BJ (cell line): ENCODE measurements at places on chromosomes 6 and 20.

DNA sequence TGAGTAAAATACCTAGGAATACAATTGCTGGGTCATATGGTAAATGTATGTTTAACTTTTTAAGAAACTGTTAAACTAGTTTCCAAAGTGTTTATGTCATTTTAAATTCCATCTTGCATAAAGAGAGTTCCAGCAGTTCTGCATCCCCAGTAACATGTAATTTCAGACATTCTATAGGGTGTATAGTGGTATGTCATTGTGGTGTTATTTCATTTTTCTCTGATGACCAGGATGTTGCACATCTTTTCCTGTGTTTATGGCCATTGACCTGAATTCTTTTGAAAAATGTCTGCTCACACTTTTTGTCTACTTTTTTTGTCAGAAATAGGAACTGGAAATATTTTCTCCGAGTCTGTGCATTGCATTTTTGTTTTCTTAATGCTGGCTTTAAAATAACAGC lies 128.9 kb downstream of the TMEM200A start:
- DNase-seq, result no peak

GRCh38 chr6:48834706-48835105 lies 628.3 kb downstream of the MMUT start:
- DNase-seq, result no peak

- DNase-seq, result no peak
Measured at GRCh38 chr20:25629816-25630499, 6.1 kb upstream of the NANP start.

GRCh38 chr6:138520463-138520862 lies 21.2 kb upstream of the NHSL1 start:
- DNase-seq, result no peak

- no peak for DNase-seq
Measured at GRCh38 chr6:30735668-30736314, 6.7 kb downstream of the FLOT1 start.

DNA sequence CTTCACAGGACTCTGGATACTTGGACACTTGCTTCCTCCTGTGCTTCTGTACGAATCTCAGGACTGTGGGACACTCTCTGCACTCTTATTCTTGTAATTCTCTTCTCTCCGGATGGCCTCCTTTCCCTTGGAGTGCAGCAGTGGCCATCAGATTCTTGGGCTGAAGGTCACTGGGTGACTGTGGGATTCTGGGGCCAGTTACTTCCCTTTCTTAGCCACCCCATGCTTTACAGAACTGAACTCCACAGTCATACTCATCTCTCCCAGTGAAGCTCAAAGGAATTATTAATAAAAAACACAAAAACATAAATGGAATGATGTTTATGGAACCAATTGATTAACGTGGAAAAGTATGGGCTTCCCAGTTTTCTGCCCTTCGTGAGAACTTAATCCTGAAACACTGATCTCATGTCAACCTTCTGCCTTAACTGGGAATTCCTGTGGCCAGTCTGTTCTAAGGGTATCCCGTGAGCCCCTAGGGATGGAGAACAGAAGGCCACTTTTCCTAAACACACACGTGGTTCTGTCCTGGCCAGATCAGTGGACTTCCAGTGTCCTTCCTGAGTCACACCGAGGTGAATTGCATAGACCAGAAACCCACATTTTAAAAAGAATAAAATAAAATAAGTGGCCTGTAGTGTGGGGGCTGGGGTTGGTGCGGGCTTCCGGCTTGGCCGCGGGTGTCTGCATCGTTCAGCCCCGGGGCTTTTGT lies 23.6 kb upstream of the HLA-E start:
- DNase-seq, result no peak

DNA sequence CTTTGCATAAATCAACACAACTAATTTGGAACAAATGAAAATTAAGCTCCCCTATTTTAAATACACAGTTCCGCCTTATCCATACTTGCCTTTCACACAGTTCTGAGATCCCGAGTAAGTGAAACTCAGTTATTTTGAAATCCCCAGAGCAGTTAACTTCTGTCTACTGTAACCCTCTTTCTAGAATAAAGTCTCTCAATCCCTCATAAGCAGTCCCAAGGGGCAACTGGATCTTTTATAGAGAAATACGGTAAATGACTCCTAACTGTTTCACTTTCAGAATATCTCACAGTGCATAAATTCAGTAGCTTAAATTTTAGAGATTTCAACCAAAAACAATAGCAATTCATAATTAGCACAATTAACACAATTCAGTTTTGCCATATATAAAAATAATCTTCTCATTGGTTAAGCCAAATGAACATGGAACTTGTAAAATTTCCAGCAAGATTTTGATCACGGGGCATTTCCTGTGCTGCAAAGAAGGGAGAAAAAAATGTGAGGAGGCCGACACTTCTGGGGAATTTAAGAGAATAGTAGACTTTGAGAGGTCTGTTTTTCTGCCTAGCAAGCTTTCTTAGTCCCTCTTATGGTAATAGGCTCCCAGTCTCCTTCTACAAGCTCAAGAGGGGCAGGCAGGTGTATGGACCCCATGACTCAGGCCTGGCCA lies 78.3 kb downstream of the KIF6 start:
- DNase-seq, result no peak

GRCh38 chr20:7272512-7272911 lies 505.0 kb downstream of the BMP2 start:
- no peak for DNase-seq

DNA sequence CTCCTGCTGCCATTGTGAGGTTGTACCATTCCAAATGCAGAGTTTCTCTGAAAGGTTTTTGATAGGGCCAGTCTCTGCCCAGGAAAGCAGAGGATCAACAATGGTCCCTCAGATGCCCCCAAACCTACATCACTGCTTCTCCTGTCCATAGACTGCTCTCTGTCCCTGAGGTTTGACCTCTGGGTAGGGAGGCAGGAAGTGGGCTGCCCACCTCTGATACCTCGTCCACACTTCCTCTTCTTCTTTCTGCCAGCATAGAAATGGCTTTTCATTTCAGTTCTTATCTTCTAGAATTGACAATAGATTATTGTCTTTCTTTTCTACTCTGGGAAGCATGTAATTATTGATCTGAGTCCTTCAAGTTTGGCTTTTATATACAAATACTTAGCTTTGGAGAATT lies 170.6 kb downstream of the TRMT11 start:
- no peak for DNase-seq

DNA sequence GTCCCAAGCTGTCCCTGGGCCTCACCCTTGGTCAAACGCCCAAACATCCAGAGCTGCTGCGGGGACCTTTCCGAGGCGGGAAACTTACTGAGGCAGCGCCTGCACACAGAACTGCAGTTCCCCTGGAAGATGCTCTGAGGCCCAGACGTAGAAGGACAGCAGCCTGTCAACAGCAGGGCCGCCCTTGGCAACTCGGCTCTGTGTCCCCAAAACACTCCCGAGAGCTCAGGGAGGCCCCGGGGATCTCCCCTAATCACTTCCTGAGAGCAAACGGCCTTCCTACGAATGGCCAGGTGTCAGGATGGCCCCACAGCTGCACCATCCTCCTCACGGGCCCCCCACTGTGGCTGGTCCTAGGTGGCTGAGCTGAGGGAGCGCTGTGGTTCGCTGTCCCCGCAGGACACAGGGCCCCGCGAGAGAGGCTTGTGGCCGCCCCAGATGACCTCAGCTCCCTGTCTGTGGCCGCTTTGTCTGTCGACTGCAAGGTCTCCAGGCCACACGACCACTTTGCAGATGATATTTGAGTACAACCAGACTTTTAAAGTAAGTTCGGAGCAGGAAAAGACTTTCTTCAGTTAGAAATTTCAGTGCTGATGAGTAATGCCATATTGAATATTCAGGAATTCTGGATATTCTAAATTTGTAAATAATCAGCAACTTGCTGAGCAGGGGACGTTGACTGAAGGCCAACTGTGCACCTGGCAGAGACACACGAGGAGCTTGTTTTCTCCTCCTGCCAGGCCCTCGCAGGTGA lies 46.0 kb downstream of the DLL1 start:
- no peak for DNase-seq

- peak; percentile 13 for DNase-seq
Measured at GRCh38 chr20:5222919-5223634, 93.7 kb downstream of the PROKR2 start.

- DNase-seq, result no peak
Measured at GRCh38 chr6:113401231-113401630, 455.9 kb upstream of the MARCKS start.

- DNase-seq, result no peak
Measured at GRCh38 chr6:126650931-126651330, 311.0 kb downstream of the CENPW start.

- DNase-seq, result no peak
Measured at GRCh38 chr20:62318400-62319345, 15.9 kb downstream of the ADRM1 start.

DNA sequence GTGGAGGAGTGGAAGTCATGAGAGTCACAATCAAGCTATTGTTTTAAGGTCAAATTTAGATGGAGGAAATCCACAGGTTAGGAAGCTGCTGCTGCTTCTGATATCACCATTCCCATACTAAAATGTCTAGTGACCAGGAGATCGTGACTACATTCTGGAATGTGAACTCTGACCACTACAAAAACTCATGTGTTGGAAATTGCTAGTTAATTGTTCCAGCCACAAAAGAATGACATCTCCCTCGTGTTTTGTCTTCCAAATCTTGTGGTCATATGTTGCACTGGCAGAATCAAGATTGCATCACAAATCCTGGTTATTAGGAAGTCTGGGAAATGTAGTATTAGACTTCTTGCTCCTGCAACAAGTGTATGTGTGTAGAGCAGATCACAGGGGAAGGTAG lies 441.9 kb downstream of the CD109 start:
- peak; percentile 77 for DNase-seq

DNA sequence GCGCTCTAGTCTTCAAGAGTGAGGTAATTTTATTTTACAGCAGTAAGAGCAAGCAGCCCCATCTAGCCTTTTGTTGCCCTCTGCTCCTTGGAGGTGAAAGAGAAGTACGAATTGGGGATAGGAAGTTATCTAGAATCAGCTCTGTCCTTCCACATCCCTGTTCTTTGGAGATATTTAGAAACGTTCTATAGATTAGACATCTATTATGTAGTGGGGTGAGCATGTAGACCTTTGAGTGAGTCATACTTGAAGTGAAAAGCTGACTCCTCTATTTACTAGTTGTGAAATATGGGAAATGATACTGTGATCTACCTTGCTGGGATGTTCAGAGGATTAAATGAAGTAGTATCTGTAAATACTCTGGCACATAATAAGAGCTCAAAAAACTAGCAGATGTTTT lies 36.0 kb upstream of the SLC35D3 start:
- no peak for DNase-seq

DNA sequence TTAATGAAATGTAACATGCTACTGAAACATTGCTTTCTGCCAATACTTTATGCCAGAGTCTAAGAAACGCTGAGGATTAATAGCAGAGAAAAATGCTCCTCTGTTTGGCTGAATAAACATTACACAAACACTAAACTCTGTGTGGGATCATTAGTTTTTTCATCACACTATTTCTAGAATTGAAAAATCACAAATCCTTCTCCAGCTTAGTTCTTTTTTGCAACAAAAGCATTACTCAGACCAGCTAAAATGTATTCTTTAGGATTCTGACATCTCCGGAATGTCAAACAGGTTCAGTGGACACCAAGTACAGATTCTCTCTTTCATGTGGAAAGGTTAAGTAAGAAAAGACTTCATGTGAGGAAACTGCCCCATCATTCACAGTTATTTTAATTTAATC lies 226.9 kb downstream of the SIM1 start:
- no peak for DNase-seq

DNA sequence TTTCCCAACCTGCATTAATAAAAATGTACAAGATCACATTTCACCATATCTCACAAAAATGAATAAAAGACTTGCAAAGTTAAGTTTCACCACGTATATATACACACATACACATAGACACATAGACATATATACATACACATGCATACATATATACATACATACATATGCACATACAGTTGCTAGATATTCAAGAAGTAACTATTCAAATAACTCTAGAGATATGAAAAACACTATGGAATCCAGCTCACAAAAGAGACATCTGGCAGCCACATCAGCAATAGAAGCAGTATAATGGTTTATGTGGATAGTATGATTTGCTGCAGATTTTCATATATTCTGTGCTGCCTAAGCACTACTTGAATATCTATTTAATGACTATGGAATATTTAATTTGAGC lies 28.1 kb downstream of the PAK5 start:
- no peak for DNase-seq

GRCh38 chr6:7052443-7053011 lies 55.2 kb upstream of the RREB1 start:
- DNase-seq, result peak; percentile 19

DNA sequence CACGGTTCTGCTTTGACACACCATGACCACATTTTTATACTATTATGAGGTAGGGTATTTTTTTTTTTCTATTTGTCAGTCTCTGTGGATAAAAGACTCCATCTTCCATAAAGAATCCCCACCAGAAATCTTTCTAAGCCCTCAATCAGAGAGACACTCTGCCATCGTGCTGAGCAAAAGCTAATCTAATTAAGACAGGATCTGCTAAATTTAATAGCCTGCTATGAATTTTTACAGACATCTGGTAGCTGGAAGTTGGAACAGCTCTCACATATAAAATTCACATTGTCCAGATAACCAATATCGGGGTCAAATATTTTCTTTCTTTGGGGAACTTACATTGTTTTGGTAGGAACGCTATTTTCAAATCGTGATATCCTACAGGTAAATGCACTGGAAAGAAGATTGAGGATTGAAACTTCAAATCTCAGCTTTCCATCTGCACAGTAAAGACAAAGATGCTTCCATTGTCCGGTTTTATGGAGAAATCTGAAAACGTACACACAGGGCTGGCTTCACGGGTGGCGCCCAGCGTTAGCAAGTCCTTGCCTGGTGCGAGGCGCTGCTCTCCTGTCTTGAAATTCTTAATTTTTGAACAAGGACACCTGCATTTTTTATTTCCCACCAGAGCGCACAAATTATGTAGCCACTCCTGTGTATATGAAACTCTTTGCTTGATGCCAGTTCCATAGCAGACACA lies 573.8 kb upstream of the NOX3 start:
- no peak for DNase-seq

DNA sequence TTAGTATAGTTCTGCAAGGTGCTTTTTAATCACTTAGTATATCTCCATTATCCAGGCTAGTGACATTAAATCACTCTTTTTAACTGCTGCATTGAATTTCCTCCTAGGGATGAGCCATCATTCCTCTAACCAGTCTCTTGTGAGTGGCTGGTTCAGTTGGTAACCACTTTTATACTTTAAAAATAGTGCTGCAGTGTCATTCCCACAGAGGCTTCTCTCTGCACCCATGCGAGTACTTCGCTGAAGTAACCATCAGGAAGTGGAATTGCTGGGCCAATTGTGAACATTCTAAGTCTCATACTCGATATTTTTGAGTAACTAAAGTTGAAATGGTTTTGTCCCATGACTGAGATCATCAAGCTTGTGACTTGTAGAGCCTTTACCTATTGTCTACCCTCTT lies 2.1 kb downstream of the BTN3A2 start:
- DNase-seq, result no peak

GRCh38 chr6:36224918-36225461 lies 28.4 kb downstream of the BRPF3 start:
- no peak for DNase-seq

DNA sequence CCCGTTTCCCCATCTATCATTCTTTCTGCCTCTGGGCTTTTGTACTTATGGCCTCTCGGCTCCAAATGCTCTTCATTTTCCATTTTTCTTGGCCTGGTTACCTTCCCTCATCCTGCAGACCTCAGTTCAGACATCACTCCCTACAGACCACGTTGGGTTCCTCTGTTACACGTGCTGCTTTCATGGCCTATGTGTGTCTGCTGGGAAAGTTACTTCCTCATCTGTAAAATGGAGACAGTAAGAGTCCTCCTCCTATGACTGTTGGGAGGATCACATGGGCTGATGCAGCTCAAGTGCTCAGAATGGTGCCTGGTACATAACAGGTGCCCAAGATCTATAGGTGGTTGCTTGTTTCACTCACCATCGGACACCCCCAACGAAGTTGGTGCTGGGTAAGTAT lies 13.5 kb downstream of the KCNK17 start:
- no peak for DNase-seq
